Caudate nucleus (tissue), 63 donors: ENCODE measurements at places on chromosomes 5 and 9.

- DNase-seq, result no peak
Measured at GRCh38 chr5:103590221-103590620, 27.6 kb upstream of the NUDT12 start.

GRCh38 chr9:3482578-3482977 is 43.2 kb downstream of the RFX3 start:
- no peak for DNase-seq

DNA sequence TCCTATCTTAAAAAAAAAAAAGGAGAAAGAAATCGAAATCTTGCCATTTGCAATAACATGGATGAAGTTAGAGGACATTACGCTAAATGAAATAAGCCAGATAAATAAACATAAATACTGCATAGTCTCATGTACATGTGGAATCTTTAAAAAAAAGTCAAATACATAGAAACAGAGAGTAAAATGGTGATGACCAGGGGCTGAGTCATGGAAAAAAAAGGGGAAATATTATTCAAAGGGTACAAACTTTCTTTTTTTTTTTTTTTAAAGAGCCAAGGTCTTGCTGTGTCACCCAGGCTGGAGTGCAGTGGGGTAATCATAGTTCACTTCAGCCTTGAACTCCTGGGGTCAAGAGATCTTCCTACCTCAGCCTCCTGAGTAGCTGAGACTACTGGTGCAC is 310.1 kb downstream of the ZNF608 start:
- no peak for DNase-seq

DNA sequence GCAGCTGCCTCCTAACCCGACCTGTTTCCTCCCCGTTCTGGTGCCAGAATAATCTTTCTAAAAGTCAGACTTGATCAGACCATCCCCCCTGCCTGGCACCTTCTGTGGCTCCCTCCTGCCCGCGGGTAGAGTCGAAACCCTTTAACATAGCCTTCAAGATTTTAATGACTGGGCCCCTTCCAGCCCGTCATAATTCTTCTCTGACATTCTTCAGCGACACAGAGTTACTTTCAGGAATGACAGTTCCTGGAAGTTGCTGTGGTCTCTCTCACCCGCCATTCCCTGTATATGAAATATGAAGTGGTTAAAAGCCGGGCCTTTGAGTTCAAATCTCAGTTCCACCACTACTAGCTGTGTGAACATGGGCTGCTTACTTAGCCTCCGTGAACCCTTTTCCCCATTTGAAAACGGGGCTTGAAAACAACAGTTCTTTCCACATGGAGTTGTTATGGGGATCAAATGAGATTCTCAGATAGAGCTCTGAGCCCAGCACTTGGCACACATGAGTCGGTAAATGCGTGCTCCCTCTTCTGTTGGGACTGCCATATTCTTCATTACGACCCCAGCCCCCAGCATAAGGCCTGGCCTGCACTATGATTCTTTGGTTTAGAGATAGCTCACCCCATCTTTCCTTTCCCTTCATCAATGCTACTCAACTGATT is 737 bp downstream of the NANS start:
- DNase-seq, result no peak

DNA sequence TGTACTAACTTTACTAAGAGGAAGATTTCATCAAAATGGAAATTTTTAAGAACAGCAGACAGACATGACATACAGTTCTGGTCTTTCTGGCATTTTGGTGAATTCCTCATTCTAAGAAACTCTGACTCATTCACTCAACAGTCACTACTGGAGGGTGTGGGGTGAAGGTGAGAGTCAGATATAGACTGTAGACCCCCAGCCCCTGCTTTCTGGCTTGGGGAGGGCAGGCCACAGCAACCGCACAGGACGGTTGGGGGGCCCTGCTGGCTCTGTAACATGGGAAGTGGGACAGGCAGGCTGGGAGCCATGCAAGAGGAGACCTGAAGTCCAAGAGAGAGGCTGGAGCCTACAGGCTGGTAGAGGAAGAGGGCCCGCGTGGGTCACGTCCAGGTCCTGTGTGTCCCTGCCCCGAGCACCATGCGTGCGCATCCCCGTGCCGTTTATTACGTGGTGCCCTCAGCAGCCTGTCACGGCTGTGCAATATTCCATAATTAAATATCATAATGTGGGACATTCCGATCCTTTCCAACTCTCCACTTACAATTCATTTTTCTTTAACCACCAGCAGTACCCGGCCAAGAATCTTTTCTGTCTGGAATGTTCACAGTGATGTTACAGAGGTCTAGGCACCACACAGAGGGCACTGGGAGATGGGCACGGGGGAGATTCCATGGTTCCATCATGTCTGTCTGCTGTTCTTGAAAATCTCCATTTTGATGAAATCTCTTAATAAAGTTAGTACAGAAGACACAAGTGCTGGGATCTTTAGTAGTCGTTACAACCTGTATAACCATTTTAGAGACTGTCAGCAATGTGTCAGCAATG is 75.5 kb downstream of the SEMA4D start:
- no peak for DNase-seq

GRCh38 chr5:117242028-117242427 is 667.4 kb upstream of the SEMA6A start:
- no peak for DNase-seq

DNA sequence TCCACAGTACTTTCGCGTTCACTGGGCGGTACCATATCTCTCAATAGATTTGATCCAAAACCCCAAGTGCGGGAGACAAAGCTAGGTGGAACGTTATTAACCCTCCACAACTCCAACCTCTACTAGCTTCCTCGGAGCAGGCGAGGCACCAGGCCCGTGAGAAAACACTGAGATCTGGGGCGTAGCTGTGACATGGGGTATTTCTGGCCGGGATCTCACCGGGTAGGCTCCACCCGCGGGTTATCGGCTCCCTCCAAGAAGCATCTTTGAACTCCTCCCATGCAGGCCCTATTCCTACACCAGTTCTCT is 350 bp upstream of the SLC25A46 start:
- DNase-seq, result no peak

DNA sequence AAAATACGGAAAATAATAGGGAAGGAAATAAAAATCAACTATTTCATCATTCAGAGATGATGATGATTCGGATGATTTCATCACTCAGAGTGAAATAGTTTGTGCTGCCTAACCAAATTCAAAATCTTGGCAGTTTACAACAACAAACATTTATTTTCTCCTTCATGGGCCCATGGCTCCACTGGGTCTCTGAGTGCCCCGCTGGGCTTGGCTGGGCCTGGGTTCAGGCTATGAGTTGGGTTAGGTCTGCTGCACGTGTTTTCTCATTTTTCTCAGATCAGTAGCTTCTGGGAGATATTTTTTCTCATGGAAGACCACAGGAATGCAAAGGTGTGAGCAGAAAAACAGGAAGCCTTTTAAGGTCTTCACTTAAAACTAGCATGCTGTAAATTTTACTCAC is 24.0 kb upstream of the F2RL1 start:
- no peak for DNase-seq

GRCh38 chr9:126707083-126707482 is 93.4 kb downstream of the LMX1B start:
- DNase-seq, result no peak

- DNase-seq, result no peak
Measured at GRCh38 chr5:30752015-30752414, 441.5 kb upstream of the CDH6 start.

GRCh38 chr9:76684213-76684612 is 80.0 kb upstream of the PCA3 start:
- DNase-seq, result no peak
